ENCODE measurements at places on chromosomes 1 and 21.

GRCh38 chr21:25304611-25305010 lies 302.7 kb downstream of the MRPL39 start:
- DNase-seq, result no peak

DNA sequence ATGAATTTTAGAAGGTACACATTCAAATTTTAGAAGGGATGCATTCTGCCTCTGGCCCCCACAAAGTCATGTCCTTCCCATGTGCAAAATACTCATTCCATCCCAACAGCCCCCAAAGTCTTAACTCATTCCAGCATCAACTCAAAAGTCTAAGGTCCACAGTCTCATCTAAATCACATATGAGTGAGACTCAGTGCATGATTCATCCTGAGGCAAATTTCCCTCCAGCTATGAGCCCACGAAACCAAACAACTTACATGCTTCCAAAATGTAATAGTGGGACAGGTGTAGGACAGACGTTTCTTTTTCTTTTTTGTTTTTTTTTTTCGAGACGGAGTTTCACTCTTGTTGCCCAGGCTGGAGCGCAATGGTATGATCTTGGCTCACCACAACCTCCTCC lies 12.5 kb upstream of the WNT2B start:
- no peak for DNase-seq

GRCh38 chr1:100786870-100787269 lies 67.3 kb downstream of the VCAM1 start:
- DNase-seq, result no peak

DNA sequence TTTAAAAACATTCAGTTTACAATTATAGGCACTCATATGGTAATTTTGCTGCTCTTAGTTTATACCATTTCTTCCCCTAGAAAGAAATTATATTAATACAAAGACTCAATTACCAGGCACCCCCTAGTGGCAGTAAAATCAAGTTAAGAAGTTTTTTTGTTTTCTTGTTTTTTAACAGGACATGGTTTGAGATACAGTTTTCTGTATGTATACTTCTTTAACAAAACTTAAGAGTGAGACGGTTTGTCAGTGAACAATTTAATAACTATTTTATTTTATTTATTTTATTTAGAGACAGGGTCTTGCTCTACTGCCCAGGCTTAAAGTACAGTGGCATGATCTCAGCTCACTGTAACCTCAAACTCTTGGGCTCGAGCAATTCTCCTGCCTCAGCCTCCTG lies 224.6 kb downstream of the FAF1 start:
- no peak for DNase-seq

DNA sequence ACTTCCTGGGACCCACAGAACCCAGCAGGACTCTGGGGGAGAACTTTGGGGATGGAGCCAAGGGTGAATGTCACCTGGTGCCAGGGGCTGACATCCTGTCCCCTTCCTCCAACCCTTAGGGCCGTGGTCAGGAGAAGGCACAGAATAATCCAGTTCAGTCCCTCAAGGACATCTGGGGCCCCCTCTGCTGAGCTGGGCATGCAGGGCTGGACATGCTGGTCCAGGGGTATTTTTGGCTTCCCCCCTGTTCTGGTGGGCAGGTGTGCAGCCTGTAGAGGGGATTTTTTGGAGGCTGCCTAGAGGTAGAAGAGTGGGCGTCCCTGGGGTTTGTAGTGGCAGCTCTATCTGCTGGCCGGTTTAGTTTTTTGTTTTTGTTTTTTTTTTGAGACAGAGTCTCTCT lies 3.4 kb upstream of the CROCC start:
- DNase-seq, result no peak

DNA sequence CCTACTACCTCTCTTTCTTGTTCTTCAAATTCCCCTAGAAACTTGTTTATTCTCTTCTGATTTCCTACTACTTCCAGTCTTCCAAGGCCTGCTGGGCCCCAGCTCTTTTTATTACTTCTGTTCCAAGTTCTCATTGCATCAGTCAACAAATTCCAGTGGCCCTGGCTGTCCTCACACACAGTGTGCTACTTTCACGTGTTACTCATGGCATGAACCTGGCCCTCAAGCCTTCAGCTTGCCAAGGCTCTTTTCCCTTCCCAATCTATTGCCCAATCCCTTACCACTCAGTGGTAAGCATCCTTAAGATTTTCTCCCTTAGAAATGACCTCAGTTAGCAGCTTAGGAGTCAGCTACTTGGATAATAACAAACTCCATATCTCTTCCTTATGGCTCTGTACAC lies 613.5 kb downstream of the LMO4 start:
- DNase-seq, result no peak
